ENCODE measurements at places on chromosomes 12 and 14.

DNA sequence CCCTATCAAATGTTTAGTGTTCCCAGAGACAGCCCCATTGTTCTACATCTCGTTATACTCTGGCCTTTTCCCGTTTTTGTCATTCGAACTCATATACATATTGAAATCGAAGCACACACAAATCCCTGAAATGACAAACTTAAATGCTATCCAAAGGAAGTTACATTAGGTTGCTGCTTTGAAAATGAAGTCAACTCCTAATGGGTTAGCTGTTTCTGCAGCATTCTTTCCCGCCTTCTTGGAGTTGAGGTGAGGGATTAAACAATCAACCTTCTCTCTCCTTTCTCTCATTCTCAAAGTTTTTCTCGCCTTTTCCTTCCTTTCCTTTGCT is 642 bp upstream of the PHC1 start:
- no peak for DNase-seq

DNA sequence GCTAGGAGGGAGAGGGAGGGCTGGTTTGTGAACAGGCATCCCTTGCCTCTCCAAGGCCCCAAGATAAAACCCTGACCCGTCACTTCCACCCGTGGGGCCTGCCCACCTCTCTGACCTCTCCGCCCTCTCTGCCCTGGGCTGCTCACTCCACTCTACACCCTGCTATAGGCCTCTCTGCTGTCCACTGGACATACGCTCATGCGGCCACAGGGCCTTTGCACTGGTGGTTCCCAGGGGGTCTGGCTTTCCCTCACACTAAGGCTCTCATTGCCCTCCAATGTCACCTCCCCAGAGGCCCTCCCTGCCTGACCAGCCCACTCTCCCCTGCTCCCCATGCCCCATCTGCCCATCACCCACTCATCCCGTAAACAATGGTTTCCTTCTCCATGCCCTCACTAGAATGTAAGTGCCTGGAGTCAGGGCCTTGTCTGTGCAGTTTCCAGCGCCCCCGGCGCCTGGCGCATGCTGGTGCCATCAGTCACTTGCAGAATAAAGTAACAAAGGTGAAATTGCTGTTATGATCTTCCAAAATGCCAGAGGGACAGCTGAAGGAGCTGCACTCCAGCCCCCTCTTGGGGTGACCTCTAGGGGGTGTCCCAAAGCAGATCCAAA is 73.6 kb downstream of the RFLNA start:
- DNase-seq, result no peak

DNA sequence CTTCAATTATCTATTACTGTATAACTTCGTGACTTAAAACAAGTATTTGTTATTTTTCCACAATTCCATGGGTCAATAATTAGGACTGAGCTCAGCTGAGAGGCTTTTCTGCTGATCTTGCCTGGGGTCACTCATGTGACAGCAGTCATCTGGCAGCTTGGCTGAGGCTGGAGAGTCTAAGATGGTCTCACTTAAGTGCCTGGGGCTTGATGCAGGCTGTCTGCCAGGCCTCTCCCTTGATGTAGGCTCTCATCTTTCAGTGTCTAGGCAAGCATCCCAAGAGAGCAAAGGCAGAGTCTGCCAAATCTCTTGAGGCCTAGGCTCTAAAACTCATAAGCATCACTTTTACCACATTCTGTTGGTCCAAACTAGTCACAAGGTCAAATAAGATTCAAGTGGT is 93.2 kb downstream of the NKX2-1 start:
- no peak for DNase-seq

- DNase-seq, result no peak
These were observed 1.1 kb downstream of the KLHL28 start for GRCh38 chr14:44960646-44961045.

- no peak for DNase-seq
These were observed 14.2 kb upstream of the RNU6-8 start for GRCh38 chr14:32217301-32217700.

DNA sequence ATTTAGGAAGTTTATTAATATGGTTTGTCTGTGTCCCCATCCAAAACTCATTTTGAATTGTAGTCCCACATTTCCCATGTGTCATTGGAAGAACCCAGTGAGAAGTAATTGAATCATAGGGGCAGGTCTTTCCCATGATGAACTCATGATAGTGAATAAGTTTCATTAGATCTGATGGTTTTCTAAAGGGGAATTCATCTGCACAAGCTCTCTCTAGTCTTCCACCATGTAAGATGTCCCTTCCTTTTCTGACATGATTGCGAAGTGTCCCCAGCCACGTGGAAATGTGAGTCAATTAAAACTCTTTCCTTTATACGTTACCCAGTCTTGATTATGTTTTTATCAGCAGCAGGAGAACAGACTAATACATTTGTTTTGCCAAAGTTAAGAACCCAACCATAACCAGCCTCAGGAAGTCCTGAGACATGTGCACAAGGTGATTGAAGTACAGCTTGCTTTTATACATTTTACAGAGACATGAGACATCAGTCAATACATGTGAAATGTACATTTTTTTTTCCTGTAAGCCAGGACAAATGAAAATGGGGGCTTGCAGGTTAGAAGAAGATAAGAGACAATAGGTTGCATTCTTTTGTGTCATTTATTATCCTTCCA is 1136.7 kb downstream of the TMEM121 start:
- no peak for DNase-seq

GRCh38 chr14:53306267-53306721 is 153.2 kb upstream of the DDHD1 start:
- peak; percentile 65 for DNase-seq

- peak; percentile 46 for DNase-seq
These were observed 1.1 kb downstream of the KMT2D start for GRCh38 chr12:49059299-49060171.

GRCh38 chr12:1391722-1392121 is 202.7 kb downstream of the FBXL14 start:
- DNase-seq, result no peak

GRCh38 chr12:31634620-31635019 is 24.9 kb upstream of the ETFBKMT start:
- no peak for DNase-seq

DNA sequence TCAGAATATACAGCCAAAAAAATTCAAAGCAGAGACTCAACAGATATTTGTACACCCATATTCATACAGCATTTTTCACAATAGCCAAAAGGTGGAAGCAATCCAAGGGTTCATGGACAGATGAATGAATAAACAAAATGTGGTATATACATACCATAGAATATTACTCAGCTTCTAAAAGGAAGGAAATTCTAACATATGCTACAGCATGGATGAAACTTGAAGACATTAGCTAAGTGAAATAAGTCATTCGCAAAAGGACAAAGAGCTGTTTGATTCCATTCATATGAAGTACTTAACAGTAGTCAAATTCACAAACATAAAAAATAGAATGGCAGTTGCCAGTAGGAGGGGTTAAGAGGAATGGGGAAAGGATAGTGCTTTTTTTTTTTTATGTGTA is 91.8 kb upstream of the ARID2 start:
- no peak for DNase-seq

DNA sequence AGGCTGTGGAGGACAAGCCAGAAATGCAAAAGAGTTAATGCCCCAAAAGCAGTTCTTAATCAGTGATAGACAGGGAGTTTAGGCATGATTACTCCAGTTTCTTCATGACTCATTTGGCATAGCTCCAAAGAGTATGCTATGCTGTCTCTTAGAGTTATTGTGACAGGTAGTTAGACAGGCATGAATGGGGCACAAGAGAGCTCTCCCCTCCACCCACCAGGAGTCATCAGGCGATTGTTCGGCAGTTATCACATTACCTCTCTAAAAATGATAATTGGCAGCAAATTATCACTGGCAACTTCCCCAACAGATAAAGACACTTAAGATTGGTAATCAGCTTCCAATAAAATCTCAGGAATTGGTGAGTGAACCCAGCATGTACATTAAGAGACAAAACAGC is 320.1 kb downstream of the DAD1 start:
- DNase-seq, result no peak

- DNase-seq, result no peak
These were observed 43.3 kb downstream of the ARMH4 start for GRCh38 chr14:58108717-58109116.

- no peak for DNase-seq
These were observed 596.1 kb downstream of the ETNK1 start for GRCh38 chr12:23221066-23221465.

DNA sequence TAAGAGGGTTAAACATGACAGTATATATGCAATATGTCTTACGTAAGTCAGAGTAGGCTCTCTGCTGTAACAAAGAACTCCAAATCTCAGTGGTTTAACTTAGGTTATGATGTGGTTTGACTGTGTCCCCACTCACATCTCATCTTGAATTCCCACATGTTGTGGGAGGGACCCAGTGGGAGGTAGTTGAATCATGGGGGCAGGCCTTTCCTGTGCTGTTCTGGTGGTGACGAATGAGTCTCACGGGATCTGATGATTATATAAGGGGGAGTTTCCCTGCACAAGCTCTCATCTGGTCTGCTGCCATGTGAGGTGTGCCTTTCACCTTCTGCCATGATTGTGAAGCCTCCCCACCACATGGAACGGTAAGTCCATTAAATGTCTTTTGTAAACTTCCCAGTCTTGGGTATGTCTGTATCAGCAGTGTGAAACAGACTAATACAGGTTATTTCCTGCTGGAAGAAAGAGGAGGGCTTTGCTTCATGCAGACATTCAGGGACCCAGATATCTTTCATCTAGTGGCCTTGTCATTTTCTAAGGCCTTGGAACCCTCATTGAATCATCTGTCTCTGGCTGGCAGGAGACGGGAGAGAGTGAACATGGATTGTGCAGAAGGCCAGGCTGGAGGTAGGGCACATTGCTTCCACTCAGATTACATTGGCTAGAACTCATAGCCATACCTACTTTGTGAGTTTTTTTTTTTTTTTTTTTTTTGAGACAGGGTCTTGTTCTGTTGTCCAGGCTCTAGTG is 96.1 kb downstream of the CRADD start:
- peak; percentile 29 for DNase-seq

DNA sequence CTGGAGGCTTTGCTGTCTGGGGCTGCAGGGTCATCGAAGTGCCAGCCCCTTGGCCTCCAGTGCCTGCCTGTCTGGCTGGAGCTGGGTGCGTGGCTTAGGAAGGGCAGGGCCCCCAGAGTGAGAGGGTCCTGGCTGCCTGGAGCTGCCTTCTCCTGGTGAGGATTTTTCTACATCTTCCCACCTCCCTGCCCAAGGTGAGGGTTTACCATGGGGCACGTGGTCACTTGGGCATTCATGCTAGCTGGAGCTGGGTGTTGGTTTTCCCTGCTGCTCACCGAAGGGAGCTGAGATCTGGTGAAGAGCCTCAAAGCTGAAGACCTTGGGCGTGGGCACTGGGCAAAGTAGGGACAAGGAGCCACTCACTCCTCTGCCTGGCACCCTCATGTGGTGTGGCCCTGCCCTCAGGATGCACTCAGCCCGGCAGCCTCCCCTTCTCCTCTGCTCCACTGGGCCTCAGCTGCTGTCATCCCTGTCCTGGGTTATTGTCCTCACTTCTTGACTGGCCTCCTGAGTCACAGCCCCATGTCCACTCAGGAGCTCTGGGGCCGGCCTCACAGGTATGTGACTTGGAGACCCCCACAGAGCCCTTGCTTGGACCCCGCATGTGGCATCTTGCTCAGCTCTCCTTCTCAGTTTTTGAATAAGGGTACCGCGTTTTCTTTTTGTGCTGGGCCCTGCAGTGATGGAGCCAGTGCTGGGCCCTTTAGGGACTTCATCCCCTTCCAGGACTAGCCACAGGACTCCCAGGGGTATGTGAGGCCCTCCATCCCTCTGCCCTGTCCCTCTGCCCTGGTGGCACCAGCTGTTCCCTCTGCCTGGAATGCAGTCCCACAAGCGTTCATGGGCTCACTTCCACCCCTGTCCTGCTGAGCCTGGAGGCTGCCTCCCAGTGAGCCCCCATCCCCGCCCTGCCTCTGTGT is 1.6 kb downstream of the CEP170B start:
- no peak for DNase-seq

DNA sequence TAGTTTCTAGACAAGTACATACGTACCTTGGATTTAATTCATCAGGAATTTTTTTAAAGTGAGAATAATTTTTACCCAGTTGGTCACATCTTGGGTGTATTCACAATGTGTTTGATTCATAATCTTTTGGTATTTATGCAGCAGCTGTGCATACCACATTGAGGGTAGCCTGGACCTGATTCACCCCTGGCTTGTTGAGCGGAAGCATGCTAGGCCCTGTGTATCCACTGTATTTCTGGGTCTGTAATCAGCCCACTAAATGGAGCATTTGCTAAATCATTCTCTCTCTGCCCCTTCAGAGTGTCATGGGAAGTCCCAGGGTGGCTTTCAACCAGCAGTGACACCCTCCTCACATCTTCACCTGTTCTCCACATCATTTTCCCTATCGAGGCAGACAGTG is 203.8 kb upstream of the RGS6 start:
- no peak for DNase-seq

GRCh38 chr14:100988411-100988900 is 84.9 kb upstream of the RTL1 start:
- no peak for DNase-seq

DNA sequence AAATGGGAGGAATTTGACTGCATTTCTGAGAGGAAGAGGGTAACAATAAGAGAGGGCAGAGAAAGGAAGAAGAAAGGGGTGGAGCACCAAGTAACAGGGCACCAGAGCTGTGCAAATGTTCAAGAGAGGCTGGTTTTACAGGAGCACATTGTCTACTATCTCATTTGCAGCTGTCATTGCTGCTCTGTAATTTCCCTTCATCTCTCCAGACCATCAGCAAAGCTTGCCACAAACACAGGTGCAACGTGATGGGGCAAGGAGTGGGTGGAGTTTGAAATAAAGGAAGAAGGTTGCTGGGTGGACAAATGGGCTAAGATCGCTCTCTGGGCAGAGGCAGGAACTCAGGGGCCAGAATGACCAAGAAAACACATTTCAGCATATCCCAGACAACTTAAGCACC is 47.9 kb upstream of the PLEKHG6 start:
- no peak for DNase-seq

DNA sequence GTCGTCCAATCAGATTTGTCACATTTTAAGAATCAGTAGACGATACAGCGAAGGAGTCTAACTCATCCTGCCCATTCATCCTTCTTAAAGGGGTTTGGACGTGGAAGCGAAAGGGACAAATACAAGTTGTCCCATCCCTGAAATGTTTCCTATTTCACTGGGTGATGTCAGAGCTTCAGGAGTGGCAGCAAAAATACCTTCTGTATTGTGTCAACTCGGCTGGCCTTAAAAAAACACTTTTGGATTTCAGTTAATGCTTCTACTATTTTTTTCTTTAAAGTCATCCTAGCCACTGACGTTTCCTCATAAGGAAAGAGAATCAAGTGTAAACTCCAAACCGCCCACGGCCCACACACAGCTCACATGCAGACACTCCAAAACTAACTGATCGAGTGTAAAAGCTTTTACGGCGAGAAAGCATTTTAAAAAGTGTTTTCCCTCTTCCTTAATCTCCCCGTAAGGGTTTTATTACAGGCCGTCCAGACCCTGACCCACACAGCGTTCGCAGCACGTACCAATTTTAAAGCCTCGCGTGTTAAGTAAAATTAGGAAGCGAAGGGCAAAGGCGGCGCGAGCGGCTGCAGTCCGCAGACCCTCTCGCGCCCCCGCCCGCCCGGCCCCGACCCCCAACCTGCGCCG is 593 bp downstream of the CFL2 start:
- peak; percentile 24 for DNase-seq
